Ammon's horn (tissue), 1 donor: ENCODE measurements at places on chromosomes 11 and 22.

DNA sequence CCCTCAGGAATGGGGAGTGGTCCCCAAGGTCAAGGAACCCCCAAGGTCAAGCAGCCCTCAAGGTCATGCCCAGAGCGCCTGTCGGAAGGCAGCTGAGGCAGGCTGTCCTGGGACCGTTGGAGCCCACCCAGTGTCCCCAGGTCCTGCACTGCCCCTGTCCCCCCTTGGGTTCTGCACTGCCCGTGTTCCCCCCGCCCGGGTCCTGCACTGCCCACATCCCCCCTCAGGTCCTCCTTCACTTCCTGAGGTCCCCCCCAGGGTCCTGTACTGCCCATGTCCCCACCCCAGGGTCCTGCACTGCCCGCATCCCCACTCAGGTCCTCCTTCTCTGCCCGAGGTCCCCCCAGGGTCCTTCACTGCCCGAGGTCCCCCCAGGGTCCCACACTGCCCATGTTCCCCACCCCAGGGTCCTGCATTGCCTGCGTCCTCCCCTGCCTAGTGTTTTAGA lies 1073.0 kb downstream of the BRD1 start:
- DNase-seq = no peak

DNA sequence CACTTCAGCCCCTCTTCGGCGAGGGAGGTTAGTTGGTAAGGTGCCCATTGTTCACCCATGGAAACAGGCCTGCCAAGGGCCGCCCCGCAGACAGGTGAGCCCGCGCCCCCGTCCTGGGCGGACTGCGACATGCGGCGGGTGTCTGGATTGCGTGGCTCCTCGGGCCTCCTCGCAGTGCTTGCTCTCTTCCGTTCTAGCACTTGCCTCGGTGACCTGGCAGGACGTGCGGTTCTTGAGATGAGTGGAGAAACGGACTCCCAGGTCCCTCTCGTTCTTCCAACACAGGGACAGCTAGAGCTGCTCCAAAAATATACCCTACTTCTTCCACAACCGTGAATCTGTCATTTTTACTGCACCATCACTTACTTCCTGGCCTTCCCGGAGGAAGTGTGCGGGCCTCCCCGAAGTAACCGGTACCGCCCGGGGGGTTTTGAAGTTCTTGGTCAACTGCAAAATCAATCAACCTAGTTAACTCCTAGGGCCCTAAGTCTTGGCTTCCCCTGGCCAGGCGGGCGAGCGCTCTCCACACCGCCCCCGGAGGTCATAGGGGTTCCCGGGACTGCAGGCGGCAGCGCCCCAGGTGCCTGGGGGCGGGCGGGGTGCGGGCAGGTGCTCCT lies 745 bp upstream of the ZBTB44 start:
- no peak for DNase-seq

DNA sequence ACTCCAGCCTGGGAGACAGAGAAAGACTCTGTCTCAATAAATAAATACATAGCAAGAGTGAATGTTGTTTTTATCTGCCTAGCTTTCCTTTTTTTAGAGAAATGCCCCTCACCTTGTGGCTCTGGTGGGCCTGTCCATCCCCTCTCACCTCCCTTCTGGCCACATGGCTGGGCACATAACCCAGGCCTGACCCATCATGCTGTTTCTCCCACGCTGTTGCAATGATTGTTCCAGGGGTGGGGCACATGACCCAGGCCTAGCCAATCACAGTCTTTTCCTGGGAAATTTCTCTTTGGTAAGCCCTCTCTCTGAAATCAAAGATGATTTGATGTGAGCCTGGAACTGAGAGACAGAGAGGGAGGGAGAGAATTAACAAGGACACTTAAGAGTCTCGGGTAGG lies 5.5 kb upstream of the CYTH4 start:
- DNase-seq = no peak

- DNase-seq = no peak
These were observed 36.9 kb downstream of the GGTLC2 start for GRCh38 chr22:22681221-22681739.

- DNase-seq = peak; percentile 51
These were observed 17.6 kb upstream of the SPON1 start for GRCh38 chr11:13944911-13945425.
